ENCODE measurements at places on chromosomes 7 and 10.

- no peak for DNase-seq
Observed at GRCh38 chr10:126646110-126646509, 24.4 kb downstream of the C10orf90 start.

GRCh38 chr10:3720228-3721019 is 64.6 kb downstream of the KLF6 start:
- DNase-seq = no peak

DNA sequence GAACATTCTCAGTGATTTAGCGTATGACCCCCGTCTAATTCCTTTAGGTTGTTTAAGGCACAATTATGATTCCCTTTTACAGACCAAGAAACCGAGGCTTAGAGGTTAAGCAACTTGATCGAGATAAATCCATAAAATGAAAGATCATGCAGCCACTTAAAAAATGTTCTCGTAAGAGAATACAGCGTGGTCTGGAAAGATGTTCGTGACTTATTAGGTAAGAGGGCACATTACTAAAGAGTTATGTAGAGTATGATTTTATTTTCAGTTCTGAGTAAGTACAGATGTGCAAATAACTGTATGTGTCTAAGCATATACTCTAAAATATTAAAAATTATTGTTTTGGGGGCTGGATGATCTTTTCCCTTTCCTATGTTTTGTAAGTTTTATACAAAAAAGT is 575.1 kb downstream of the PARD3 start:
- DNase-seq = no peak

- DNase-seq = no peak
Observed at GRCh38 chr7:131057794-131058070, 269.9 kb upstream of the MKLN1 start.

GRCh38 chr7:131057015-131057793 is 270.5 kb upstream of the MKLN1 start:
- DNase-seq = no peak

DNA sequence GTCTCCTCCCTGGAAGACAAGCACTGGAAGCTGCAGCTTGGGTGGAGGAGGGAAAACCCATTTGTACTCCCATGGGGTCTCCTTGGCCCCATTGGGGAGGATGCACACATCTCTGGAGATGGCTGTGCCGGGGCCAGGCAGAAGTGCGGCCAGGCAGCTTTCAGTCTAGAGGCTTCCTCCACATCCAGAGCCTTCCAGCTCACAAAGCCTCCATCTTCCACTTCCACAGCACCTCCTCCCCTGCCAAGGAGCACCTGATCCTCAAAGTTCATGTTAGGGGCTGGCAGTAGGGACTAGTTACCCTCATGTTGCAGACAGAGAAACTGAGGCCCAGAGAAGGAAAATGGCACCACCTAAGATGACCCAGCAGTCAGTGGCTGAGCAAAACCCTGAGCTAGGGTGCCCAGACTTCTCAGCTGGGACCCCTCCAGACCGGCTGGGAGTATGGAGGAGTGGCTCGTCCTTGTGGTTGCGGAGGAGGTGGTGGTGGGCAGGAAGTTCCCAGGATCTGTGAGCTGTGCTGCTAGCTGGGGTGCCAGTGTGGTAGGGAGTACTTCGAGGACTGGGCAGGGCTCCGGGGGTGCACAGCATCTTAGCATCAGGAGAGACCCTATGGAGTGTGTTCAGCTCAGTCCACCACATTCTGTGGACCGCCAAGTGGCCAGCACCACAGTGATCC is 44.2 kb downstream of the ADCYAP1R1 start:
- DNase-seq = no peak

GRCh38 chr10:30751678-30752331 is 122.3 kb upstream of the LYZL2 start:
- DNase-seq = no peak

DNA sequence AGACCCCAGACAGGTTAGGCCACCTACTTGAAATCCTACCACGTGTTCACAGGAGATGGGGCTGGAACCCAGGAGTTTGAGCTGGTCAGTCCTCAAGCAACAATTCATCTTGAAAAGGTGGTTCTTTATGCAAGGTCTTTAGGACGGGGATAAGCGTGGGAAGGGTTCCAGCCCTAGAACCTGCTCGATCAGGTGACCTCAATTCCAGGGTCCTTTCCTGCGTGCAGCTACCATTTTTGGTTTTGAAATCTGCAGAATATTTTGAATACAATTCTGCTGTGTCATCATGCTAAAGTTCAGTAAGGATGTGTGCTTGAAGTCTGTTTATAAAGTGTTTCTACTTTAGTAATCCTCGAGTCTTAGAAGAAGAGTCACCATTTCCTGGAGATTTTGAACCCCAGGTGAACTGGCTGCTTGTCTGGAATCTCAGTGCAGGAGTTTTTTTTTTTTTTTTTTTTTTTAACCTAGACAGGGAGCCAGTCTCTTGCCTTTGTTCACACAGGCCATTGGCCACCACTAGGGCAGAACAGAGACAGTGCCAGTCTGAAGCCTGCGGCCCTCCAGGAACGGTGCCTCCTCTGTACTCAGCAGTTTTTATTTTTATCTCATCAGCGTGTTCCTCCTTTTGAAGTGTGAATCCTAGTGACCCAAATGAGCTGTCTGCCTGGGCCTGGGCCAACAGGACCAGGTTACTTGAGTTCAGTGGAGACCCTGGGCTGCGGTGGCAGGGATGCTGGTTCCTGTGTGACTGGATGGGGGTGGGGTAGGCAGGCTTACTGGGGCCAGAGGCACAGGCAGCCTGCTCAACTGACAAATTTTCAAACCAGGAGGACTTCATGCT is 54.6 kb downstream of the EEPD1 start:
- DNase-seq = no peak

DNA sequence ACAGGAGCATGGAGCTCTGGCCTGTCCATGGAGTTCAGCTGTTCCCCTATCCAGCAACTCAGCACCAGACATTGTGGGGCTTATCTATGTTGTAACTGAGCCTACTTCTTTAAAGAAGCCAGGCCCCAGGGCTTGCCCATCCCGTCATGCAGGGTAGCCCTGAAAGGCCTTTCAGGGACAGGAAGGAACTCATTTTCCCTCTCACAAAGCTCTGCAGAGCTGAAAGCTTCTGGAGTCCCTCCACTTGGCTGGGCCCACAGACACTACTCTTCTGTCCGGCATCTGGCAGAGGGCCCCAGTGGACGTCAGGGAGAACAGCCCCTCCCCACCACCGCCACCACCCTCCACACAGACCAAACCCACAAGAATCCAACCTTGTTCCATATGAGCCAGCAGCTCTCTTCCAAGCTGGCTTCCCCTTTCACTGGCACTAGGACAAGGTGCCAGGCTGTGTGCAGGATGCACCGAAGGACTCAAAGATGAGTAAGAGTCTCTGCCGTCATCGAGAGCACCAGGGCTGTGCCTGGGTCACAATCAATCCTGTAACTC is 33.1 kb downstream of the DENND2A start:
- no peak for DNase-seq

GRCh38 chr7:71753956-71754664 is 622.2 kb downstream of the GALNT17 start:
- no peak for DNase-seq

GRCh38 chr10:63630931-63631680 is 109.9 kb downstream of the REEP3 start:
- no peak for DNase-seq

GRCh38 chr10:104472505-104472904 is 118.9 kb downstream of the CFAP58 start:
- DNase-seq = no peak

DNA sequence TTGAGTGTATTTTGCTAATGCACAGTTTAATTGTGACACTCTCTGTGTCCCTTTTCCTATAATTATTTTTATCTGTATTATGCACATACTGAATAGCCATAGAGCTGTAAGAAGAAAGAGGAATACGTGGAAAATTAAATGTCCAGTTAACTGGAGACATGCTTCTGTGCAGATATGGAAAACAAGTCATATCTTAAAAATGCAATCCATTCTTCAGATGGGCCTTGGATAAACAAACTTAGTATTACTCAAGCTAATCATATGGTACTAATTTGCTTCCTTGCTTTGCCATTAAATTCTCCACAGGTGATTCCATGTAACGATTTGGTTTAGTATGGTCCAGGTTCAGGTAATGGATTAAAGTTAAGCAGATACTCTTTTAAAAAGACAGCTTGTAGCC is 201.2 kb upstream of the CELF2 start:
- DNase-seq = no peak

DNA sequence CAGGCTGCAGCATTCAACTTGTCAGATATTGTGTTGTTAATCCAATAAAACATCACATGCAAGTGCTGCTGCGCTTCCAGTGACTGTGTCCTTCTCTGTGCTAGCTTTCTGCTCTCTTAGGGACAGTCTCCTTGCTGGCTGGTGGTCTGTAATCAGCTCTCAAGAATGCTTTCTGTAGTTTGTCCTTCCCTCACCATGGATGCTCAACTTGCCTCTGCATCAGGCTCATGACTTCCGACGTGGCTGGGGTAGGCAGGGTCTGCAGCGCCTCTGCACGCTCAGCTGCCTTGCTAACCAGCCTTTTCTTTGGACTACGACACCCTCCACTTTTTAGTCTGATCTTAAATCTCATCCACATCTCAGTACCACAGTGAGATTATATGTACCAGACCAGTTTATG is 58.3 kb downstream of the MMRN2 start:
- DNase-seq = no peak

- DNase-seq = no peak
Observed at GRCh38 chr10:4685904-4686643, 139.9 kb upstream of the AKR1E2 start.

DNA sequence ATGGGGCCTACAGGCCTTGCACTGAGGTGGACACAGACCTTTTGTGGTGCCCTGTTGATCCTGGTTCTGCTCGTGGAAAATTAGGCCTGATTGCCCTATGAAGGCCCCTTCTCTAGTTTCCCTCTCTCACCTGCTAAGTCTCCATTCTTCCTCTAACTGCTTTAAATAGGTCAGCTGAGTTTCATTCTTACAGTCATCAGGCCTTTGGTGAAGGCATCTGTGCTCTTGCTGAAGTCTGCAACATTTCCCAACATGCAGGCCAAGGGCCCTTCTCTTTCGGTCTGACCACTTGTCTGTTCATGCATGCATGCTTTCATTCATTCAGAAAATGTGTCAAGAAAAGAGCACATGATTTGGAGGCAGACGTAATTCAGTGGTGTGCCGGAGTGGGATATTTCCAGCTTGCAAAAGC is 244.0 kb downstream of the BUB3 start:
- no peak for DNase-seq

DNA sequence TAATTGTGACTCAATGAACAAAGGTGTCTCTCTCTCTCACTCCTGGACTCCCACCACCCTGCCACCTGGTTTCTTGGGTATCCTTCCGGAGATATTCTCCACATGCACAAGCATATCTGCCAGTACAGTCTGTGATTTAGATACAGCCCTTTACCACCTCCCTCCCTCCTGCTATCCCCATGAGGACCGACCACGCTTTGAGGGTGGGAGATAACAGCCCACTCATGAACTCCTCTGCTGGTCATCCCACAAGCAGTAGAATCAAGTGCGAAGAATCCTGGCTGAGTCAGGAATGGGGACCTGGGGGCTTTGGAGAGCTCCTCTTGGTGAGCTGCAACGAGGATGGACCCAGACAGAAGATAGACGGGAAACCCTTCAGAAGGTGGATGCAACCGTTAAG is 28.2 kb upstream of the MXI1 start:
- DNase-seq = no peak

DNA sequence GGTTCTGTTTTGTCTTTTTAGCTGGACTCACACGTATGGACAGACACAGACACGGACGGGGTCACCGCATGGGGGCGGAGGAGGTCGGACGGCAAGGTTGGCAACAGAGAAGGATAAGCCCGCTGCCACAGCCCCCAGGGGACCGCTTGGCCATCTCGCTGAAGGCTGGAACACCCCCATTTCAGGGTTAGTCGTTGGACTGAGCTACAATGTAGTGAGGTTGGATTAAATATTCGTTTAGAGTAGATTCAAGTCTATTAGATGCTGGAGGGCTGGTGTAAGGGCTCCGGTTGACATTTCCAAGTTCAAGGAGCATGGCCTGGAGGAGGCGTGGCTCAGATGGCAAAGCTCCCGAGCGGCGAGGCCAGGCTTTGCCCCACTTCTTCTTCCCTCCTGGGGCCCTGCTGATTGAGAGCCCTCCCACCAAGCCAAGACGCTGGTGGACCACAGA is 35.2 kb downstream of the PPIF start:
- no peak for DNase-seq

DNA sequence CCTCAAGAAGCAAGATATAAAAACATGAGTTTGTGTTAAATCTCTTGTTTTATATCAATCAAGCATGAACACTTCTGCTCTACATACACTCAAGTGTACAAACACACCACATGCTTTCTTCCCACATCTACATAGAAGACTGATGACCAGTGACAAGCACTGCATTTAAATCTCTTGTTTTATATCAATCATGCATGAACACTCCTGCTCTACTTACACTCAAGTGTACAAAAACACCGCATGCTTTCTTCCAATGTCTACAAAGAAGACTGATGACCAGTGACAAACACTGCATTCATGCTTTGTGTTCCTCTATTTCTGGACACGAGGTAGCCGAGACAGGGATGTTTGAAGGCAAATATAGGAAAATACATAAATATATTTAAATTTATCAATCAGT is 642.0 kb upstream of the PFKP start:
- DNase-seq = no peak

DNA sequence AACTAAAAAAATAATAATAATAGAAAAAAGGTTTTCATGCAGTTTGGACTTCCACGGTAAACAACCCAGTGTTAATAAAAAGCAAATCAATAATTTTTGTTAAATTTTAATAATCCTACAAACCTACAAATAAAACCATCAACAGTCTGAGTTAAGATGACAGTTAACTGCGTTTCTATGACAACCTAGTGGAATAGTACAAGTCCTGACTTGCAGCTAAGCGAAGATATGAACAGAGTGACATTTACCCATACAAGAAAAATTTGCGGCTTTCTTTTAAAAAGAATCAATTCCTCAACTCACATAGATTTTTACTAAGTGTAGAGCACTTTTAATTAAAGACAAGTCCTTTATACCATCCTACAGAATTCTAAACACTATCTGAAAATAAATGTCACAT is 35.6 kb downstream of the VPS41 start:
- DNase-seq = no peak

DNA sequence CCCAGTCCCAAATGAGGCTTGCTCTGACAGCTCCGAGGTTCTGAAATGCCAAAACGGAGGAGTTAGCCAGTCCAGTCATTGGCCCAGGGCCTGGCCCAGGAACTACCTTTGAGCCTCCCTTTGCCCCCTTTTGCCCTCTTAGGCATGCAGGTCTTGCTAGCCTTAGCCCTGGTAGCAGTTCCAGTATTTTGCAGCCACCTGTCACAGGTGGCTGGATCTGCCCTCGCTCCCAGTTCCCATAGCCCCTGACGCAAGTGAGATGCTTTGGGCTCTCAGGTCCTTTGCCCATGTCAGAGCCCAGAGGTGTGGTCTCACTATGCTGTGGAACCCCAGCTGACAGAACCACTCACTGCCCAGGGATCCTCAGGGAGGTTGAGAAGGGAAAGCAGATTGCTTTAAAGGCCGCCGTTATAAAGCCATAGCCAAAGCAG is 42.0 kb downstream of the GPRIN2 start:
- DNase-seq = no peak

DNA sequence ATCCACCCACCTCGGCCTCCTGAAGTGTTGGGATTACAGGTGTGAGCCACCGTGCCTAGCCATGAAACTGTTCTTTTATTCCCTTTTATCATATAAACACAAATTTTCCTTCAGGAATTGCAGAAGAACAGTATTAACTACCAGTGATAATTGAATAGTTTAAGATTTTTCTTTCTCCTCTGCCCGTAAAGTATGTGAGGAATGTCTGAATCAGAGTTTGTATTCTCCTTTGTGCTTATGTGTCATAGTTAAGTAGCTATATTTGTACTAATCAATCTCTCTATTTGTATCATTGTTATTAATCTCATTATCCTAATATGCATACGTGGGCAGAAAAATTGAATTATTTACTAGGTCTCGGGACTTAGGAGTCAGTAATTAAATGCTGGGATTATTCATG is 83.6 kb downstream of the ZNF277 start:
- DNase-seq = no peak
